ENCODE measurements at places on chromosomes 2 and 18. TPM values are rescaled to one million over a fixed set of nuclear protein-coding genes. Genes with fewer than 3 reads are reported as not detected.

The TMEM178A gene
- total RNA-seq: 0.40 TPM

DNA sequence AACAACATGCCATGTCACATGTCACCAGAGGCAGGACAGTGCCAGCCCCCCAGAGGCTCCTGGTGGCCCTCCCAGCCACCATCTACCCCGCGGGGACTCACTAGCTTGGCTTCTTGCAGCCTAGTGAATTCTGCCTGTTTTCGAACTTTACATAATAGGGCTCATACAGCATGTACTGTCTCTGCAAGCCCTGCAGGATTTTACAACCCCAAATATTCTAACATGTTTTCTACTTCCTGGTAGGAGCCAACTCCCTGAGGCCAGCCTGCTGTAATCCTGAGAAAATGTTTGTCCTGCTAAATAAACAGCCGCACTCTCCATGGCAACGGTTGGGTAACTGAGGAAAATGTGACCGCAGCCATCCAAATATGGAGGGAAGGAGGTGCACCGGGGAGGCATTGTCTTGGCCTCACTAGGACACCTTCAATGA, 2.7 kb downstream of the PER2 start:
- peak; percentile 37 for ATAC-seq

DNA sequence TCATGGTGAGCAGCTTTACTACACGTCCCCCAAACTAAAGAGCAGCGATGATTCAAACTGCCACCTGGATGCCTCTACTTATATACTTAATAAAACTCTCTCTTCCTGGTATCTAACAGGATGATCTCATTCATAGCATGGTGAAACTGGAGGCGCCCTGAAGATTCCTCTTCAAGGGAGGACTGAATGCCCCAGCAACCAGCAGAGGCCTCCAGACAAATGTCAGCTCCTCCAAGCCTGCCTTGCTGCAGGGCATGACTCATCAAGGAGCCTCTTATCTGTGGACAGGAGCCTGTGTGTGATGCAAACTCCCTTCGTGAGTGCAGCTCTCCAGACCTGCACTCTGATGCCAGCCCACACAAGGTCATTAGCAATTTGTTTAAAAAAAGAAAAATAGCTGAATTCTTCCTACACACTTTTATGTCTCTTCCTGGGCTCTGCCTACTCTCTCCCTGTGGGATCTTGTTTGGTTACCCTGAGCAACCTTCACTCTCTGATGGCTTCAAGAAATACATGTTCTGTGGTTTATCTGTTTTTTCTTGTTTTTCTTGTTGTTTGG, 30.2 kb downstream of the LONRF2 start:
- ATAC-seq: peak; percentile 85

DNA sequence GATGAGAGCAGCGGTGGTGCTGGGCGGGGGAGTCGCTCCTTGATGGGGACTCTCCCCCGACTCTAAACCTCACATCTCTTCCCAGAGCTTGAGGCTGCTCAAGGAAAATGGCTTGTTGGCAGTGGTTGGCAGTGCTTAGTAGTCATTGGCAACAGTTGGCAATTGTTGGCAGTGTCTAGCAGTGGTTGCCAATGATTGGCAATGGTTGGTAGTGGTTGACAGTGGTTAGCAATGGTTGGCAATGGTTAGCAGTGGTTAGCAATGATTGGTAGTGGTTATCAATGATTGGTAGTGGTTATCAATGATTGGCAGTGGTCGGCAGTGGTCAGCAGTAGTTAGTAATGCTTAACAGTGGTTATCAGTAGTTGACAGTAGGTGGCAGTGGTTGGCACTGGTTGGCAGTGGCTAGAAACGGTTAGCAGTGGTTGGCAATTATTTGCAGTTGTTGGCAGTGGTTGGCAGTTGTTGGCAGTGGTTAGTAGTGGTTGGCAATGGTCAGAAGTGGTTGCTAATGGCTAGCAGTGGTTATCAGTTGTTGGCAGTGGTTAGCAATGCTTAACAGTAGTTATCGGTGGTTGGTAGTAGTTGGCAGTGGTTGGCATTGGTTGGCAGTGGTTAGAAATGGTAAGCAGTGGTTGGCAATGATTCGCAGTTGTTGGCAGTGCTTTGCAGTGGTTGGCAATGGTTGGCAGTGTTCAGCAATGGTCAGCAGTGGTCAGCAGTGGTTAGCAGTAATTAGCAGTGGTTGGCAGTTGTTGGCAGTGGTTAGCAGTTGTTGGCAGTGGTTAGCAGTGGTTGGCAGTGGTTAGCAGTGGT, 85.4 kb upstream of the OTOS start:
- ATAC-seq: no peak

DNA sequence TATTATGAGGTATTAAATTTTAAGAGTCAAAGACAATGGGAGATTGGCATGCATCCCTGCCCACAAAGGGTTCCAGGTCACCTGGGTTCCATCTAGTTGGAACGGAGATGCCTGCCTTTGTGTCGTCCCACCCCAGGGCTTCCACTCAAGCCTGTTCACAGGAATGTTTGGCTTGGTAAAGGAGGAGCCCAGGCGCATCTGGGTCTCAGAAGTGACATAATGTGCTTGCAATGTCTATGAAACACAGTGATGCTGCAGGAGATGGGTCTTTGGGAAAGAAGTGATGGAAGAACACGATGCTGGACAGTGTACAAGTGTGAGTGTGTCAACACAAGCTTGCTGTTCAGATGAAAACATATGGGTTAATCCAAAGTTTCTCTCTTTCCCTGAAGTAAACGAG, 49.6 kb upstream of the ZNF396 start:
- no peak for ATAC-seq

DNA sequence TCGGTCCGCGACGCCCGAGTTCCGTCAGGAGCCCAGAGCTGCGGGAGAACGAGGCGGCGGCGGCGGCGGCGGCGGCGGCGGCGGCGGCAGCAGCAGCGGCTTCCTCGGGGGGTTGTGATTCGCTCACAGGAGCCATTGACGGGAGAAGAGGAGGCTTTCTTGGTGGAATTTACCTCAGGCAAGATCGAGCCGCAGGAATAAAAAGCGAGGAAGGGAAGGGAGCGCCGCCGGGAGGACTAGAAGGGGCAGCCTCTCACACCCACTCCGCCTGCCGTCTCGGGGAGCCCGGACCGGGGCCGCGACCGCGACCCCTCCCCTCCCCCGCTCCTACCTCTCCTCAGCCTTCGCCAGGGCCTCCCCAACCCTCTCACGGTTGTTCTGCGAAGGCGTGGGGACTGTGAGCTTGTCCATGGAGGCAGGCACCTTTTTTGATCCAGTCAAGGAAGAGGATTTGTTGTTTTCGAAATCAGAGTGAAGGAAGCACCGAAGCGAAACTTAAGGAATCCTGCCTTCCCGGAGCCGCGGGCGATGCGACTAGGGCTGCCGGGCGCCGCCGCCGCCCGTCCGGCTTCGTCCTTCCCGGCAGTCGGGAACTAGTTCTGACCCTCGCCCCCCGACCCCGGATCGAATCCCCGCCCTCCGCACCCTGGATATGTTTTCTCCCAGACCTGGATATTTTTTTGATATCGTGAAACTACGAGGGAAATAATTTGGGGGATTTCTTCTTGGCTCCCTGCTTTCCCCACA, 506 bp downstream of the BMPR2 start:
- ATAC-seq: peak; percentile 26

GRCh38 chr2:181170256-181170655, 189.9 kb downstream of the UBE2E3 start:
- ATAC-seq: no peak

The ACMSD gene
- not detected for total RNA-seq

GRCh38 chr18:45275367-45276113, 339.7 kb upstream of the SLC14A2 start:
- ATAC-seq: no peak
